ENCODE measurements at places on chromosomes 1 and 21.

GRCh38 chr1:116508984-116509980 lies 61.5 kb downstream of the CD58 start:
- no peak for DNase-seq

- DNase-seq = peak; percentile 69
Observed at GRCh38 chr1:155093911-155094621, 15.4 kb downstream of the EFNA3 start.

DNA sequence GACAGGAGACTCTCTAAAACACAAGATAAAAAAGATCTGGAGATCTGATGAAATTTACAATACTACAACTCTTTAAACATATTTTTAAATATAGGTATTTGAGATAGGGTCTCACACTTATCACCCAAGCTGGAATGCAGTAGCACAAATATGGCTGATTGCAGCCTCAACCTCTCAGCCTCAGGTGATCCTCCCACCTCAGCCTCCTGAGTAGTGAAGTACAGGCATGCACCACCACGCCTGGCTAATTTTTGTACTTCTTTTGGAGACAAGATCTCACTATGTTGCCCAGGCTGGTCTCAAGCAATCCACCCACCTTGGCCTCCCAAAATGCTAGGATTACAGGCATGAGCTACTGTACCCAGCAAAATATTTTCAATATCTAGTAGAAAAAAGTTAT lies 170.0 kb upstream of the NR5A2 start:
- no peak for DNase-seq

DNA sequence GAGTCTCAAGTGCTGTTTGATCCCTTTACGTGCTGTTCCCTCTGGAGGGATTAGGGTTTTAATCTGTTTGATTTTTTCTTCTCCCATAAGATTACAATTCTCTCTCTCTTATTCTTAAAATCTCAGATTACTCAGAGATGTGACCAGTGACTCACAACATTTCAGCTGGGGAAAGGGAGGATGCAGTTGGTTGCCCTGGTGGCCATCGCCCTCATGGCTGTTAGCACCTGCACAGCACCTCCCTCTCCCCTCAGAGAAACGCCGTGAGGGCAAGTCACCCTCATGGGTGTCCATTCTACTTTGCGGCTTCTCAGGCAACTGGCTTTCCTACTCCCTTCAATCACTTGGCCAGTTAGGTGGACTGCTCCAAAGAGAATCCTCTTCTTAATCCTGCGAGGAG lies 42.4 kb upstream of the KCNA3 start:
- DNase-seq = no peak

DNA sequence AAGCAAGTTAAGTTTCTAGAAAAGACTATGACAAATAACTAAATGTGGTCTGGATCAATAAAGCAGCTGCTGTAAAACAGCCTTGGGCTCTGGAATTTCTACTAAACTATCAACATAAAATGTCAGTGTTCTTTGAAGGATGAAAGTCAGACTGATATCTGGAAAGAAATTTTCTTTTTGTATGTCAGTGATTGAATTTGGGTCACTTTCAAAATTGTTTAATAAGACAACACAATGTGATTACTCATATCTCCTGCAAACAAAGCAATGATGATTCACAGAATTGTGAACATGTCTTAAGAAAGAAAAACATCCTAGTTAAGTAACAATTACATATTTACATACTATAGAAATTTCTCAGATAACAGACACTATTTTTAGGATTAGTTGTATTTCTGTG lies 826.4 kb downstream of the PLA2G4A start:
- DNase-seq = no peak

GRCh38 chr1:47565092-47565491 lies 127.2 kb downstream of the FOXD2 start:
- DNase-seq = no peak

- DNase-seq = no peak
Observed at GRCh38 chr1:162660574-162660973, 28.3 kb downstream of the DDR2 start.

- no peak for DNase-seq
Observed at GRCh38 chr1:42118125-42118524, 35.1 kb upstream of the GUCA2B start.

DNA sequence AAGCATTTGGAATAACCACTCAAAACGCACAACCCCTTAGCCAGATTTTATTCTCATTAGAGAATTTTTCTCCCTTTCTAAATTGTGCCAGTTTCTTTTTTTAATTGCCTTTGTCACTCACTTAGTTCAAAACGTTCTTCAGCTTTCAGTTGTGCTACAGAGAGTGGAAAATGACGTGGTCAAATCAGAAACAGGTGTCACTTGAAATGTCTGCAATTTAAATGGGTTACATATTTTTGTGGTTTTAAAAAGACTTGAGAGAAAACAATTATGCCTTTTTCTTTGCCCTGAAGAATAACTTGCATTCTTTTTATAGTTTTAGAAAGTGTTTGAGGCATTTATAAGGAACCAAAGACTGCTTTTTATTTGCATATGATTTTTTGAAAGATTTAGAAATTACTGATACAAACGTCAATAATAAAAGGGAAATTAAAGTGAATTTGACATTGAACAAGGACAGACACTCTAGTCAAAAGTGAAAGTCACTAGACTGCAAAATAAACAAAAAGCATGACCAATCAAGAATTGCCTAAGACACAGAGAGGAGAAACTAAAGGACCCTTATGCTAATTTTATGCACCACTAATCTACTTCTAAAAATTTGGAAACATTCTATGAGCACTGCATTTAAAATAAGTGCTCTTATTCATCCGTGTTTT lies 191.0 kb downstream of the TPR start:
- no peak for DNase-seq

GRCh38 chr1:224160171-224160682 lies 22.8 kb upstream of the DEGS1 start:
- no peak for DNase-seq

DNA sequence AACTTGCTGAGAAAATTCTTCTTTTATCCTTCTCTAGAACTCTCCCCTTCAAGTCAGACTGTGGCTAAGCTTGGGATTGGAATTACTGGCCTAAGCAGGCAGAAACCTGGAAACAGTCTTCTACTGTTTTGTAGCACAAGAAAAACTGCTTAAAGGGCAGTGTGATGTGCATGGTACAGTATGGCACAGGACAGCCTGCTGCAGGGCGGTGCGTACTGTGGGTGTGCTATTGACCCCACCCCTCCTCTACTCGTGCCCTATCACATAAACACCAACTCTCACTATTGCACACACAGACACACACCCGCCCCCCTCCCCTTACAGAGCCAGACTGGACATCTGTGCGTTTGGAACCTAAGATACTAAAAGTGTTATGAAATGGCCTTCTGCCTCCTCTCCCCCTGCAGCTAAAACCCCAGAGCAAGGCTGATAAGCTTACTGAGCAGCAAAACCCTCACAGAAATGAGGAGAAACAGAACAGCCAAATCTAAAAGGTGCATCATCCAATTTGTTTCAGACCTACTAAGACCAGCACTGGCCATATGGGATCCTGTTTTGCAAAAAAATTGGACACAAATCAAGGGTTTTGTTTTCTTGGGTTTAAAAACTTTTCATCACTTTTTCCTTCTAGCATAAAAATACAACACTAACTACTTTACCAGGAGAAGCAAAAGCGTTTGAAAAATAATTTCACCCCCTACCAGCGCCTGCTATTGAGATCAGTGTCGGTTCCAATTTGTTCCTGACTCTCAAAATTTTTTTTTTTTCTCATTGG lies 355.8 kb upstream of the LYPLAL1 start:
- DNase-seq = peak; percentile 23

GRCh38 chr1:9840176-9840575 lies 16.4 kb upstream of the CLSTN1 start:
- no peak for DNase-seq
